Pulmonary artery endothelial cell (primary cell): ENCODE measurements at places on chromosomes 5 and 9. TPM values are rescaled to one million over a fixed set of nuclear protein-coding genes. Genes with fewer than 3 reads are reported as not detected.

DNA sequence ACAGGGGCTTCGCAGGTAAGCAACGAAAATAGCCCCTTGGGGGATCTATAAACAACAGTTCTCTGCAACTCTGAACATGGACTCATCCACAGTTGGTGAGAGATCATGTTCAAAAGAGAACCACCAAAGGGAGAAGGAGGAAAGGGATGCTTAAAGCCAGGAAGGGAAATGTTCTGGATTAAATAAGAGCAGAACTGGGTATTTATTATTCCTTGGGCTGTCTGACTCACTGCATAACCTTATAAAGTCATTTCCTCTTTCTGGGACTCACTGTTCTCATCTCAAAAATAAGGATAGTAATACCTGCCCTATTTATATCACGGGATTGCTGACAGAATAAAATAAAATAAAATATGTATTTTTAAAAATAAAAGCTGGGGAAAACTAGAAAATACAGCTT is 11.2 kb upstream of the MARCHF3 start:
- peak; percentile 49 for DNase-seq

DNA sequence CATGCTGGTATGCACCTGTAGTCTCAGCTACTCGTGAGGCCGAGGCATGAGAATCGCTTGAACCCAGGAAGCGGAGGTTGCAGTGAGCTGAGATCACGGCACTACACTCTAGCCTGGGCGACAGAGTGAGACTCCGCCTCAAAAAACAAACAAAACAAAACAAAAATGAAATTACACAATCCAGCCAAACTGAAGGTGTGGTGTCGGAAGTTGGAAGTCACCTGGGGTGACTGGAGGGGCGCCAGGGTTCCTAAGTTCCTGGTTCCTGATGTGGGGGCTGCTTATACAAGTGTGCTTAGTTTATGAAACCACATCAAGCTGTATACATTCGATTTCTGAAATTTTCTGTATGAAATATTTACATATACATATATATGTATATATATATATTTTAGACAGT is 3.7 kb upstream of the DOLPP1 start:
- DNase-seq: no peak

DNA sequence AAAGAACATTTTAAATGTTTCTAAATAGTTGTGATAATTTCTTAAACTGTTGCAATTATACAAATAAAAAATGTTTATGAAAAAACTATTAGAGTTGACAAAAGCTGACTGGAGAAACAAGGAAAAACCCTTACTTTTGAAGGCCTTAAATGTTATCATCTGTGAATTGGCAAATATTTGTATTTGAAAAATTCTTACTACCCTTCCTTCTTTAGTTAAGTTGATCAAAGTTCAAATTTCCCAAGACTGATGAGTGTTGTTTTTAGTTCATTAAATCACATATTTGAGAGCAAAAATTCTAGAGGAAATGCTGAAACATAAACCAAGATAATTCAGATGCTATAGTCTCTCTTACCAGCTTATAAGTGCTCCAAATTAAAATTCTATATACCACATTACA is 2.6 kb upstream of the SLC35D2 start:
- DNase-seq: no peak

SV2C gene
- not detected in 2 replicates for total RNA-seq

DNA sequence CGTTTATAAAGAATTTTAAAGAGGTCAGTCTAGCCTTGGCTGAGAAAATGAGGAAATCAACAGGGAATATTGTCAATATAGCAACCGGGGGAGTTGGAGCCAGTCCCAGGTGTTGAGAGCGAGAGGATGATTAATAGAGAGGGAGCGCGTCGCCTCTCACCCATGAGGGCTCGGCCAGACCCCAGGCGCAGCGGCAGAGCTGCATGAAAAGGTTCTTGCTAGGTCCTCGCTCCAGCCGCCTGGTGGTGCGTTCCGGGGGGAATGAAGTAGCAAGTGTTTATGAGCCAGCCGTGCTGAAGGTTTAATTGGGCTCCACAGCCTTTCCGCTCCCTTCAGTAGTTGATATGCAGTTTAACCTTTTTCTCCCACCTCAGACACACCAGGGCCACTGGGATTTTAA is 167.3 kb upstream of the IRX1 start:
- DNase-seq: no peak

SERF1A gene
- total RNA-seq: 1.8 and 2.3 TPM in 2 replicates

DNA sequence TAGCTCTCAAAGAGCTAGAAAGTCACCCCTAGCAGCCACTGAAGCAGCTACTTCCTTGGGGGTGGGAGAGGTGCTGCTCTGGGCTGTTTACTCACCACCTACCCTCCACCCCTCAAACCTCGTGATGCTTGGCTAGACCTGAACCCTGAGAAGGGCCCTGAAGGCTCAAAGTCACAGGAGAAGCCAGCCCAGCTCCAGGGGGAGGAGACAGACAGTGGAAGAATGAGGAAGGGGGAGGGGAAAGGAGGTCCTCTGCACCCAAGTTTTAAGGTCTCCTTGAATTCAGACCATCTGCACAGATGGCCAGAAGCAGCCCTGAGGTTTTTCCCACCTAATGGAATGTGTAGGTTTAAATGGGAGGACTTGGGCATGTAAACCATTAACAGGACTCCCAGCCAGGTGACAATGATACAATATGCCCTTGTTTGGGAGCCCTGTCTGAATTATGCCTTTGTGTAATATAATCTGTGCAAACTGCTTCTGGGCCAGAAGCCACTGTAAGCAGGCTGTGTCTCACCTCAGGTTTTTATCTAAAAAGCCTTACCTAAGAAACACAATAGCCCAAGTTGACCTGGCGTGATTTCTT is 180.5 kb downstream of the PIK3R1 start:
- no peak for DNase-seq

IFNB1 gene
- total RNA-seq: not detected in 2 replicates

GRCh38 chr9:89421595-89421994 is 76.3 kb downstream of the SEMA4D start:
- no peak for DNase-seq

- no peak for DNase-seq
Measured at GRCh38 chr5:32840606-32841005, 129.5 kb downstream of the NPR3 start.

FRRS1L gene
- under 0.01 TPM in 1 of 2 replicates, not detected in the other for total RNA-seq

DNA sequence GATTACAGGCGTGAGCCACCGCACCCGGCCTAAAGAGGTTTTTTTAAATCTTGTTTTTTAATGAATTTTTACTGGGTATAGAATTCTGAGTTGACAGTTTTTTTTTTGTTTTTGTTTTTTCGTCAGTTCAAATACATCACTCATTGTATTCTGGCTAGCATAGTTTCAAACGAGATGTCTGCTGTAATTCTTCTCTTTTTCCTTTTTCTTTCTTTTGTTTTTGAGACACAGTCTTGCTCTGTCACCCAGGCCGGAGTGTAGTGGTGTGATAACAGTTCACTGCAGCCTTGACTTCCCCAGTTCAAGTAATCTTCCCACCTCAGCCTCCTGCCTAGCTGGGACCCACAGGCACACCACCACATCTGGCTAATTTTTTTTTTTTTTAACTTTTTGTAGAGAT is 2.2 kb upstream of the PRRT1B start:
- DNase-seq: no peak

PCDHGA3 gene
- total RNA-seq: 0.21 and 0.26 TPM in 2 replicates

GRCh38 chr9:83649080-83649479 is 26.1 kb downstream of the IDNK start:
- no peak for DNase-seq

- no peak for DNase-seq
Measured at GRCh38 chr5:67104859-67105258, 91.7 kb downstream of the CD180 start.

FABP6 gene
- not detected in 2 replicates for total RNA-seq

CSF1R gene
- not detected in 2 replicates for total RNA-seq

DNA sequence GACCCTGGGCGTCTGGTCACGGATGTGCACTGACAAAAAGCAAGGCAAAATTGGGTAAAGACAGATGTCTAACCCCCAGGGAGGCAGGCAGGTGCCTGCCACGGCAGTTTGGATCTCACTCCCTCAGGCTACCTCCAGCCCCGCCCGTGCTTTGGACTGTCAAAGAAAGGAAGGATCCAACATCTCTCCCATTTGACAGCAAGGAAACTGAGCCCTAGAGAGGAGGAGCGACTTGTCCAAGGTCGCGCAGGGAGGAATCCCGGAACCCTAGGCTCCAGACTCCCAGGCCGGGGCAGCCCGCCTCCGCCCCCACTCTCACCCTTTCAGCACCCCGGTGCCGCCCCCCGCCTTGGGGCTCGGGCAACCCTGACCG is 376 bp downstream of the GOLGA1 start:
- no peak for DNase-seq

NFX1 gene
- total RNA-seq: 12.2 and 13.0 TPM in 2 replicates

ABLIM3 gene
- total RNA-seq: 18.8 and 21.3 TPM in 2 replicates

PHF24 gene
- total RNA-seq: not detected in 2 replicates

- no peak for DNase-seq
Measured at GRCh38 chr9:70324963-70325362, 66.2 kb downstream of the SMC5 start.

GRCh38 chr5:34686762-34687268 is 30.7 kb downstream of the RAI14 start:
- peak; percentile 97 for DNase-seq

DNA sequence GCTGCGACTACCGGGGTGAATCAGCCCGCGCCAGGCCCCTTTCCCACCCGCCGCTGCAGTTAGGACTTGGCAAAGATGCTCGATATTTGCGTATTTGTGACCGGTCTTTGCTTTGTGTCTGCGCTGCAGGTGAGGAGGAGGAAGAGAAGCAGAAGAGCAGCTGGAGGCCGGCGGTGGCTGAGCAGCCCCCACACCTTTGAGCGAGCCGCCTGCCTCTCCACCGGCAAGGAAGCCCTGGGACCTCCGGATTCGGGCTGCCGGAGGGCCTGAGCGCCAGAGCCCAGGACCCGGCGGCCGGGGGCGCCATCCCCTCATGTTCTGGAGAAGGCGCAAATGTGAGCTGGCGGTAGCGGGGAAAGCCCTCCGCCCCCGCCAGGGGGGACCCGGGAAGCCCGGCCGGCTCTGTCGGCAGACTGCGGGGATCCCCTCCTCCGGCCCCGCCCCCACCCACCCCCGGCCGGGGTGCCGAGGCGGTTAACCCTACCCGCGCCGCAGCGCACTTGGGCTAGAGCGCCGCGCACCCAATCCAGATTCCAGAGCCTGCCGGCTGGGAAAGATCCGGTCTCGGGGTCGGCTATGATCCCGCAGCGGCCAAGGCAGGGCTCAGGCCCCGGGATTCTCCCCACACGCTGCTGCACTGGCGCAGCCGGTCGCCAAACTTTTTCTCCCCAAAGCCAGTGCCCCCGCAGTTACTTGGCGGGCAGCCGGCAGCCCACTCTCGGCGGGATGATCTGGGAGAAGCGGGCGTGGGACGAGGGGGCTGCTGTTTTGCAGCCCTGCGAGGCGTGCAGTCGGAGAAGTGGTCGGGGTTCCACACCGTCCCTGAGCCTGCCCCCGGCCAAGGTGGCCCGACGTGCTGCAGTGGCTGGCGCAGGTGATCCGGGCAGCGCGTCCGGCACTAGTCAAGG is 800 bp upstream of the KCNN2 start:
- no peak for DNase-seq

FOXI1 gene
- not detected in 2 replicates for total RNA-seq

CERCAM gene
- total RNA-seq: 24.1 and 24.6 TPM in 2 replicates
